Kidney epithelial cell (primary cell): ENCODE measurements at places on chromosomes 7 and 10.
A peak's percentile ranks its signal among the peaks of the same experiment; 100 is the strongest.

- no peak for DNase-seq
Observed at GRCh38 chr7:104012835-104013234, 23.4 kb upstream of the RELN start.

- no peak for DNase-seq
Observed at GRCh38 chr7:24440892-24441291, 132.4 kb upstream of the PALS2 start.

DNA sequence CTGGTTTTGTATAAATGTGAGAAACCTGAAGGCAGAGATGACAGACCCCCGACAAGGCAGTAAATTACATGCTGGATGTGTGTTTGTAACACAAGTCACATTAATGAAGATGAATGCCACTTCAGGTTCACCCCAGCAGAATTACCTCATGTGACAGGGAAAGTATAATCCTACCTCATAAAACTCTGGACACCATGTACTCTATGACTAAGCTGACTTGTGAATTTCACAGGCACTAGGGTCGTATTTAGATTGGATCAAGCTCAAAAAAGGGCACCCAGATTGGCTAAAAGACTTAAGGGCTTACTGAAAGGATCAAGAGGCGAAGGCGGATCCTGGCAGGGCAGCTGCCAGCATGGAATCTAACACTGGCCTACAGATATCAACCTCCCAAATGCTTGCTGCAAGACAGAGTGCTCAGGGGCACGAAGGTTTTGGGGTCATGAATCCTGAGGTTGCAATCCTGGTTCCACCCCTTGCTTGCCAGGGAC lies 161.4 kb downstream of the PIP4K2A start:
- DNase-seq = peak; percentile 10

GRCh38 chr10:26341701-26342100 lies 96.4 kb upstream of the APBB1IP start:
- DNase-seq = no peak
